ENCODE measurements at places on chromosomes 3 and 15. TPM values are rescaled to one million over a fixed set of nuclear protein-coding genes. Genes with fewer than 3 reads are reported as not detected.
A peak's percentile ranks its signal among the peaks of the same experiment; 100 is the strongest.

MCF2L2 gene
- 1.1 TPM for total RNA-seq

AGBL1 gene
- total RNA-seq = not detected

DNA sequence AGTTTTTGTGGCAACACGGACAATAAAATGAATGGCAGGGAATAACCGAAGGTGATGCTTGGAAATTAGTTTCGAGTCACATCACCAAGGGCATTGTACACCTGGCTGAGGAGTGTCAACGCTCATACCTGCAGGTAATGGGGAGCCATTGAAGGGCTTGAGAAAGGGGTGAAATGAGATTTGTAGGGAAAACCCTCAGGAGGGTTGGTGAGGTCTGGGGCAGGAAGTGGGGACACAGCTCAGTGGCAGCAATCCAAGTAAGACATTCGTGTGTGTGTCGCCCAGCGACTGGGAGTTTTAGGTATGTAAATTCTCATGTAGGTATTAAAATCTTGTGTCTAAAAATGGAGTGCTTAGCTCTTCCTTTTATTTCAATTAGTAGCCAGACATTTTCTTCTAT, 14.3 kb downstream of the PARP14 start:
- DNase-seq = no peak

- no peak for DNase-seq
Measured at GRCh38 chr3:190631295-190631694, 117.4 kb downstream of the IL1RAP start.

DNA sequence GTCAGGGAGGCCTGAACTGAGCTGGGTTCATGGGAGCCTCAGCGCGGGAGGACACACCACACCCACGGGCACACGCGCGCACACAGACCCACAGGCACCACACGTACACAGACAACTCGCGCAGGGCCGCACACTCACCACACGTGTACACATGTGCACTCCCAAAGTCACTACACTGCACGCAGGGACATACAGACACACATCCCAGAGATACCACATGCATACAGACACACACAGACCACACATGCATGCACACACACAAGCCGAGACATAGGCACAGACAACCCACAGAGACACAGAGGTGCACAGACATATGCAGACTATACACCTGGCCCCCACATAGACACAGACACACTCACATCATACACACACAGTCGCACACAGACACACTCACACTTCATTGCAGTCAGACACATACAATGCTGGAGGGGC, 1.1 kb upstream of the MGLL start:
- DNase-seq = peak; percentile 16
